ENCODE measurements at places on chromosomes 3 and 15.

- DNase-seq: no peak
These were observed 84.9 kb upstream of the UBE2E1 start for GRCh38 chr3:23720885-23721284.

DNA sequence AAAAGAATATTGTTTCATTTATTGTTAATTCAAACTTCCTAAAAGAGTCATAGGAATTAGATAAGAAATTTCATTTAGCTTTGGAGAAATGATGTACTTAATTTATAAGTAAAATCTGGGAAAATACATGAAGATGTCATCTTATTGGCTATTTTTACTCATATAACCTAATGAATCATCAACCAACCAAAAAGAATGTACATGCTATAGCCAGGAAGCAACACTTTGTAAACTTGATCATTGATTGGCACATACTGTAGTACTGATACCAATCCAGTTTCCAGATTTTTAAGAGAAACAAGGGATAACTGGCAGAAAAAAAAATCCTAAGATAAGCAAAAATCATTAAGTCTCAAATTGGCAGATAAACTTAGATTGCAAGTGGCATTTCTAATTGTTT, 207.9 kb upstream of the CDIN1 start:
- DNase-seq: no peak

DNA sequence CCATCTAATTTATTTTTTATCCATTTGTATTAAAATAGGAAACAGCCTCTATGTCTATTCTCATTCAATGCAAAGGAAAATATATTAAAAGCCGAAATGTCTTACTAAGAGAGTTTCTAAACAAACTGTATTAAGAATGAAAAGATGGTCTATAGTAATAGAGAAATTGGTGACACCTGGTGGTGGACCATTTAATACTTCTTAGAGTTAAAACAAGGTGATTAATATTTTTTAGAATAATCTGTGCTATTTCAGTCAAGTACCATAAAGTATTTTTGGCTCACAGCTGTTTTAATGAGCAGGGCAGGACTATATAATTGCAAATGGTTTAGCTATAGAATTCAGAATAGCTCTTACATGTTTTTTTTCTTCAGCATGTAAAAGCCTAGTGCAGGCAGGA, 55.7 kb downstream of the SYNPR start:
- DNase-seq: no peak

- DNase-seq: no peak
These were observed 718.2 kb downstream of the SI start for GRCh38 chr3:164360078-164360578.

- no peak for DNase-seq
These were observed 273.3 kb downstream of the NSUN3 start for GRCh38 chr3:94336046-94336753.

DNA sequence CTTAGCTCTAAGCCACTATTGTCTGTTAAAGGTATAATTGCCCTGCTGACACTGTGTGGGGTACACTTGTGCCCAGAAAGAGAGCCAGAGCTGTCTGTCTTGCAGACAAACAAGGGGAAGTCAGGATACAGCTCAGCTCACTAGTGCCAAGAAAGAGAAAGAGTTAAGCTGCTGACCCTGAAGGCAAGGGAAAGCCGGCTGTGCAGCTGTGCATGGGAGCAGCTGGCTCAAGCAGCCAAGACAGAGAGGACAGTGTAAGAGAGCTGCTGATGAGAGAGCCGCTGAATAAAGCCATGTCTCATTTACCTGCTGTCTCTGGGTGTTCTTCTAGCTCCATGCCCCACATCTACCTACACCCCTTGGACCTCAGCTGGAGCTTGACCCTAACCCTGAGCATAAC, 428.1 kb upstream of the NAALADL2 start:
- no peak for DNase-seq

- DNase-seq: no peak
These were observed 1.6 kb downstream of the CYP11A1 start for GRCh38 chr15:74365598-74366445.

- DNase-seq: no peak
These were observed 22.5 kb upstream of the TSC22D2 start for GRCh38 chr3:150385296-150386242.

DNA sequence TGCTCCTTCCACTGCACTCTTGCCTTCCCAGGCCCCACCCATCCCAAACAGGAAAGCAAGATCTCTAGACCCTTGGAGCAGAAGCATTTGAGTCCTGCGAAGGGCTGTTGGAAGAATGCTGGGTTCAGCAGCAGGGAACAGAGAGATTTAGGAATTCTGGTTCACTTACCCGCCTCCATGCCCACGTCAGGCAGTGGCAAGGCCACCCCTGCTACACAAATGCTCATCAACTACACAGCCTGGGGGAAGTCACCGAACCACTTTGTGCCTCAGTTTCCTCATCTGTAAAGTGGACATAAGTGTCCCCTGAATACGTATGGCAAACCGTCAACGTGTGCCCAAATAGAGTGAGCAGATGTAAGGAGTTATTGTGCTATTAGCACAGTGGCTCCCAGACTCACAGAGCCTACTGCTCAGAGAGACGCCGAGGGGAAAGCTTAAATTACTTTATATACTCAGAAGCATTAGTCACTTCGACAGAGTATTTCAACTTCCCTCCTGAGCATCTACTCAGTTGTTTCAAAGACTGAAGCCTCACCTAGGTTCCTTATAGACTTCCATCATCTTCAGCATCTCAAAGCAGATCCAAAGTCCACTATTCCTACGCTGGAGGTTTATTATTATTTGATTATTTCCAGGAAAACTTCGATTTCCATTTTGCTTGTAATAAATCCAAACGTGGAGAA, 905 bp downstream of the HOMER2 start:
- no peak for DNase-seq

Data from GM04503 (cell line).